ENCODE measurements at places on chromosomes 5 and 9.

GRCh38 chr5:1011226-1011631 is 2.6 kb downstream of the NKD2 start:
- no peak for DNase-seq

DNA sequence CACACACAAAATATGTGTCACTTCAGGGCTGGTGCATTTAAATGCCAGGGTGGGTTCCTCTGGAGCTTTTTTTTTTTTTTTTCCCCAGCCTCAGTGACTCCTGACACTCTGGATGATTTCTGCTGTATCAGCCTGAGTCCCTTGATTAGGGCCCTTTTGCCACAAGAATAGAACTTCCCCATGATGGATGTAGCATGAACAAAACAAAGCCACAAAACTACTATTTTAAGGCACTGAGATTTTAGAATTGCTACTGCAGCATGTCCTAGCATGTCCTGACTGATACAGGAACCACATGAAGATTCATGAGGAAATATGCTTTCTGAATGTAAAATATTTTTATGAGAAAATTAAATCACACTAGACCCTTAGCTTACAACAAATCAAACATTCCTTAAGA is 13.9 kb upstream of the ADGRD2 start:
- DNase-seq, result no peak

- DNase-seq, result no peak
These were observed 20.6 kb downstream of the ELL2 start for GRCh38 chr5:95940758-95941682.

GRCh38 chr5:179821298-179822058 is 773 bp downstream of the SQSTM1 start:
- DNase-seq, result peak; percentile 79

DNA sequence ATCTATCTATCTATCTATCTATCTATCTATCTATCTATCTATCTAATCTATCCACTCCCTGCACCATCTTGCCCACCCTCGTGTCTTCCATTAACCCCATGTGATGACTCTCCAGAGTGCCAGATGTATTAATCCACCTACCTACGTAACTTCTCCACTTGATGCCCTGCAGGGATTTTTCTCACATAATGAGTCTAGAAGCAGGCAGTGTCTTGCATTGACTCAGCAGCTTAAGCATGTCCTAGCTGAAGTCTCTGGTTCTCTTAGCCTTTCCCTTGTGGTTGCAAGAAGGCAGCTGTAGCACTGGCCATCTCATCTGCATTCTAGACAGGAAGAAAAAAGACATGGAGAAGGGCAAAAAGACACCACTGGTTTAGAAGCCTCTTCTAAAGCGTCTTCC is 96.7 kb upstream of the ALDH1B1 start:
- DNase-seq, result no peak

DNA sequence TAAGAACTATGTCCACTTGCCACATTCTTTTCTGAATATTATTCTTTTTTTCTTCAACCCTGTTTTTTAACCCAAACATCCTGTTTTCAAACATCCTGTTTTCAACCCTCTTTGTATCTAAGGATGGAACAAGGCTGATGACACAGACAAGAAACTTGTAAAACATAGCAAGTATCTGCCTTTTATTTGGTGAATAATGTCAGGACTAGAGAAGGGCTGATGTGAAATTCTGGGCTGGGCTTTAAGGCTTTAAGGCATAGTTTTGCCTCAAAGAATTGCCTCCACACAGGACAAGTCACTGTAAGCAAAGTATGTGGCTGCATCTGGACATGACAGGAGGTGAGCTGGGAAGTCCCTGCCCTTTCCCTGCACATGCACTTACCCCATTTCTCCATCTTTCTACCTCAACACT is 42.5 kb upstream of the RIC1 start:
- no peak for DNase-seq

GRCh38 chr5:170219615-170220014 is 13.2 kb upstream of the C5orf58 start:
- DNase-seq, result no peak
